Motor neuron (in vitro differentiated cells): ENCODE measurements at places on chromosomes 7 and 10.

DNA sequence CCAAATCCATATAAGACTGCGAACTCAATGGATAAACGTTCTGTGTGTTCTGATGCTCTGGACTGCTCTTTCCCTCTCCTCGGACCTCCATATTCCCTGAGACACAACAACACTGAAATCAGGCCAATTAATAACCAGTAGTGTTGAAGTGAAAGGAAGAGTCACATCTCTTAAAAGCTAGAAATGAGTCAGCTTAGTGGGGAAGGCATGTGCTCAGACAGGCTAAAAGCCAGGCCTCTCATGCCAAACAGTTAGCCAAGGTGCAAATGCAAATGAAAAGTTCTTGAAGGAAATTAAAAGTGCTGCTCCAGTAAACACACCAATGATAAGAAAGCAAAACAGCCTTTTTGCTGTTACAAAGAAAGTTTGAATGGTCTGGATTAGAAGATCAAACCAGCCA, 29.3 kb downstream of the TNS3 start:
- no peak for ATAC-seq

GRCh38 chr10:117345143-117345542, 30.1 kb downstream of the PDZD8 start:
- ATAC-seq: no peak

- no peak for ATAC-seq
Observed at GRCh38 chr7:98223898-98224700, 12.9 kb downstream of the BHLHA15 start.

GRCh38 chr7:82373926-82374635, 69.5 kb downstream of the CACNA2D1 start:
- peak; percentile 84 for ATAC-seq

GRCh38 chr10:84256510-84257342, 11.9 kb downstream of the RGR start:
- ATAC-seq: peak; percentile 51

DNA sequence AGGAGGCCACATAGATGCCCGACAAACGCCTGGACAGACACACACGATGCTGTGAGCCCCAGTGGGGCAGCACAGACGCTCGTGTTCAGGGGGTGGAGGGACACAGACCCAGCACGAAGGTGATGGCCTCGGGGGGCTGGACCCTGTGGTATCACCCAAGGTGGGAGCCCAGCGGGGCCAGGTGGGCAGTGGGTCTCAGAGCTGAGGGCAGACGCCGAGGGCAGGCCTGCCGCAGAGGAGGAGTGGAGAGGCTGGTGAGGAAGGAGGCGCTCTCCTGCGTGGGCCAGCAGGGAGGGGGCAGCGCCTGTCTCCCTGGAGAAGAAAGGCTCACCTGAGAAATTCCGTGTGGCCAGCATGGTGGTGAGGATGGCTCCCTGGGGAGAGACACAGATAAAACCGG, 39.6 kb downstream of the YKT6 start:
- no peak for ATAC-seq

GRCh38 chr7:95213809-95214492, 110.4 kb downstream of the PON1 start:
- no peak for ATAC-seq

GRCh38 chr7:15464667-15465121, 97.1 kb downstream of the AGMO start:
- ATAC-seq: no peak

DNA sequence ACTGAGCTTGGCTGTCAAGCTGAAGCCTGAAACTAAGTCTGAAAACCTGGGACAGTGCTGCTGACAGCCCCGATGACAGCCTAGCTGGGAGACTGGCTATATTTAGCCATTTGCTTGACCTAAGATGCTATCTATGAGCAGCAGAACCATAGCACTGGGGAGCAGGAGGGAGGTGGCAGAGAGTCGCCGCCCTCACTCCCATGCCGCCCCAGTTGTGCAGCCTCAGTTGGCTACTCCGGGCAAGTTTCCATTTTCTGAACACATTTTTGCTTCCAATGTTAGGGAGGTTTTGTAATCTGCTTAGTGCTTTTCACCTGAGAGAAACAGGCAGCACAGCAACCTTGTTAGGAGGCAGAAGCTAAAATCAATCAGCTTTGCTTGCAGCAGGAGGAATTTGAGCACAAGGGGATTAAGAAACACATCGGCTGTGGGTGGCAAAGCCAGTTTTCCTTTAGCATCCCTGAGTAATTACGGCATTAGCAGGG, 20.4 kb upstream of the C10orf71 start:
- no peak for ATAC-seq

DNA sequence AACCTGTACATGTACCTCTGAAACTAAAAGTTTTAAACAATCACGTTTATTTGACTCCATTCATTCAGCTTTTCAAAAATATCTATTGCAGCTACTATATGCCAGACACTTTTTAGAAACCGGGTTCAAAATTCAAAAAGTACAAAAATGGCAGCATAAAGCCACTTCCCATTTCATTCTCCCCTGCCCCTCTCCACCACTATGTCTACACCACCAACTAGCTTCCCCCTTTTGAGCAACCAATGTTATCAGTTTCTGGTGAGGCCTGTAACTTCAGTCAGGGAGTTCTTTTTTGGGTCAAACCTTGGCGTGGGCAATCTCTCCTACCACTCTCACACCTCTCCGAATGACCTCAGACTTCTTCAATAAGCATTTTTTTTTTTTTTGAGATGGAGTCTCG, 11.5 kb upstream of the HHEX start:
- no peak for ATAC-seq

DNA sequence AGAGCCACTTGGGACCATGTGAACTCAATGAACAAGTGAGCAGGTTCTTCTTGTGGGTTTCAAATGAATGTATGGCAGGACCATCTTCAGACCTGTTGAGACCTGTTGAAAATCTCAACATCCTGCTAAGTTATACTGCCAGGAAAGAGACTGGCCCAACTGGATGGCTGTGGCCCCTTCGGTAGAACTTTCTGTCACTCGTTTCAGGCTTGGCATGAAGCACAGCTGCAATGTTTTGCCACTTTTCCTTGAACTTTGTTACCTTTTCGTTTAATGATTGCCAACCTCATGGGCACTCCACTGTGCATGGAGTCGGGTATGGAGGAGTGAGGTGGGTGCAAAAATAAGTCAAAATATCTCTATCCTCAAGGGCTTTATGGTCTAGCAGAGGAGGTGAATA, 36.7 kb upstream of the SLC35B4 start:
- no peak for ATAC-seq

GRCh38 chr7:69364813-69365643, 233.2 kb upstream of the AUTS2 start:
- ATAC-seq: no peak

GRCh38 chr7:101241015-101241363, 3.4 kb upstream of the CLDN15 start:
- no peak for ATAC-seq

DNA sequence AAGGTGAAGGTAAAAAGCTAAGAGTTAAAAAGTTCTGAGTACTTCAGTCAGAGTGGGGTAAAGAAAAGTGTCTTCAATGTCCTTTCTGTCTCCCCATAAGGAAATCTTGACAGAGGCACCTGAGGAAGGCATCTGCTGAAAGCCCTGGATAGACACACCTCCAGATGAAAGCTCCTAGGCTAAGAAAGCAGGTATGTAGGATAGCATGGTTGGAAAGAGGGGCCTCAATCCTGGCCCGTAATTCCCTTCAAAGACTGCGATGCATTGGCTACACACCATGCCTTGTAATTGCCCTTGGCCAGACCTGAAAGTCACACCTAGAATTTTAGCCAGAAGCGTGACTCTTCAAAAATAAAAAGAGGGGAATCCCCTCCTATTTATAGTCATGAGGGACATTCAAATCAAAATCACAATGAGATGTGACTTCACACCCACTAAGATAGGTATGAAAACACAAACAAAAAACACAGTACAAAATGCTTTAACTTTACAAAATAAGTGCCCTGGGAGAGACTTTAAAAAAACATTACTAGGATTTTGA, 809.7 kb downstream of the IPMK start:
- no peak for ATAC-seq

DNA sequence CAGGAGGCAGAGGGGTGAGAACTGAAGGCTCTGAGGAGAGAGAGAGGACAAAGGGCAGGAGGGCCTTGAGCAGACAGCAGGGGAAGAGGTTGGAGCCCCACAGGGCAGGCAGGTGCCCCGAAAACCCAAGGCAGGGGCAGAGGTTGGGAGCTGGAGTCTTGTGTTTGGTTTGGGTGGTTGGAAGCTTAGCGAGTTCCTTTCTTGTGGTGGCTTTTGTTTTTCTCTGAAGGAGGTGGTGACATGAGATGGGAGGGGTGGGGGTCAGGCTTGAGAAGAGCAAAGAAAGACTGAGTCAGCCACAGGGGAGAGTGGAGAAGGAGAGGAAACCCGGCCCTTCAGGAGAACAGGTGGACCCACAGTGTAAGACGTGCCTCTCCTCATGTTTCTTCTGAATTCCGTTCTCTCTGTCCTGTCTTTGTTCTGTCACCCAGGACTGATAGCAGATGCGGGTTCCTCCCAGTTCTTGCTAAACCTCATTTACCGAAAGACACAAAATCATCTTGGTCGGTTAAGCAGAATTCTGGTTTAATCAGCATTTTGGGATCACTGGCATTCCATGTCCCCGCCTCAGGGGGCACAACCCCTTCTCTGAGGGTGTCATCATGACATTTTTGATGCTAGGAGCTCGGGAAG, 95.3 kb downstream of the INSYN2A start:
- ATAC-seq: no peak

DNA sequence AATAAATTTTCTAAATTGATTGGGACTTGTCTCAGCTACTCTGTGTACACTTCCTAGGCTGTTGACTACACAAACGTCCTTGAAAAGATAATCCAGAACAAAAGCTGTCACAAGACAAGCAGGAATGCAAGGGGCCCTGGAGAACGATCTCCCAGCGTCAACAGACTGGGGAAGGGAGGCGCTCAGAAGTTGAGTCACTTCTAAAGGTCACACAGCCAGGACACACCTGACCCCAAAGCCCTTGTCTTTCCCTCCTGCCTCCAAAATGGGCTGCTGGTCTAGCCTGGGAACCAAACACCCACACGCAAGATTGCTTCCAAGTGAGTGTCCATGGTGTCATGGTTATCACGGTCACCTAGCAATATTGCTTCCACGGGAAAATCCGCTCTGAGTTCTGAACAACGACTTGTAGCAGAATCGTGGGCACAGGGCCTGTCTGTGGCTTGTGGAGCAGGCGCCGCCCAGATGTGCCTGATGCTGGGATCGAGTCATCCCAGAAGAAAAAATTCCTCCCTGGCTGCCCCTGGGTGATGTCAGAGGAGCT, 49.8 kb downstream of the SPOCK2 start:
- ATAC-seq: peak; percentile 29

- ATAC-seq: peak; percentile 69
Observed at GRCh38 chr10:78375854-78376785, 342.5 kb downstream of the RPS24 start.

- no peak for ATAC-seq
Observed at GRCh38 chr7:106059556-106059955, 52.6 kb downstream of the SYPL1 start.

DNA sequence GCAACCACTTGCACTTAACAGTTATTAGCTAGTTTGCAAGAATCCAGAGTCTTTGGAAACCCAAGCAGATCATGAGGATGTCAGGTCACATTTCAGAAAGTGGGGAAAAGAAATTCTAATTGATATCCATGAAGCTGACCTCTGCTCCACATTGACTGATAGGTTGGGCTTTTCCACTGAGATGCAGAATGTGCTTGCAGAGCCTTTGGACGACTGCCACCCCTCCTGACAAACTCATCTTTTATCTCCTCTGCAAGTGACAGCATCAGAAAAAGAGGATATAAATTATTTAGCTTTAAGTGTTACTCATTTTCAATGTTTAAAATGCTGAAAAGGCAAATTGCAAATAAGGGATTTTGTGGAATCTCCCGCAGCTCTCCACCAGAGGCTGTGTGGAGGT, 75.3 kb downstream of the C10orf90 start:
- ATAC-seq: no peak

DNA sequence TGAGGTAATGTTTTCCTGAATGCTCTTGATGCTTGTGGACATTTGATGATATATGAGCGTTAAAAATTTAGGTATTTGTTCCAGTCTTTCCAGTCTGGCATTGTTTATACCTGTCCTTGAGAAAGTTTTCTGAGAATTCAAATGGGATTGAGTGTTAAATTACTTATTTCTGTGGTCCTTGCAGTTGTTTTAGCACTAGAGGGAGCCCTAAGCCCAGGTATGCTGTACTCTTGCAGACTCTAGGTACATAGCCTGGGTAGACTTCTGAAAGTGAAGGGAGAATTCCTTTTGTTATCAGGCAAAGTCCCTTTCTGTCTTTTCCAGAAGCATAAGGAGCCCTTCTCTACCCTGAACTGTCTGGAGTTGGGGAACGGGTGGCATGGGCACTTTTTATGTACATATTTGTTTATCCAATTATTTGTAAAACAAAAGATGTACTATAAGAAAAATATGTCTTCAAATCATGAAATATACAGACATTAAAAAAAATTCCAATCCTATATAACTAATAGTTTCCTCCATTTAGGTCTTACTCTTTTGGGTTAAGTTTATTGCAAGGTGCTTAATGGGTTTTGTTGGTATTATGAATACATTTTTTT, 262.1 kb downstream of the ATRNL1 start:
- peak; percentile 42 for ATAC-seq

- peak; percentile 90 for ATAC-seq
Observed at GRCh38 chr10:113274176-113274829, 278.6 kb upstream of the HABP2 start.

GRCh38 chr10:67261300-67261797, 335.5 kb downstream of the LRRTM3 start:
- ATAC-seq: no peak

- peak; percentile 84 for ATAC-seq
Observed at GRCh38 chr7:85600395-85600794, 413.5 kb upstream of the SEMA3D start.

DNA sequence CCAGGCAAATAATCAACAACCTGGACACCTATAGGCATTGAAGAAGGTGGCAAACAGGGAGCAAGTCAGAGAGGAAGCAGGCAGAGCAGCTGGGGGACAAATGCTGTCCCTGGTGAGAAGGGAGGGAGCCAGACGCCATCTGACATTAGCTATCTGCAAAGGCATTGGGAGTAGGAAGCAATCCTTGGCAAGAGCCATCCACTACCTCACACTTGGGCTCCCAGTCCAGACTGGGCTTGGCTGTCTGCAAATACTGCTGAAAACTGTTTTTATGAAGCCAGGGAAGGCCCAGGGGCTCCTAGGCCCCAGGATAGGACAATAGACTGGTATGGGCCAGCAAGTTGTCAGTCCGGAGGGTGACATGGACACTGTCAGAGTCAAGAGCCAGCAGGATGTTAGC, 132.5 kb downstream of the SORBS1 start:
- no peak for ATAC-seq

GRCh38 chr7:22166928-22167327, 190.0 kb downstream of the RAPGEF5 start:
- no peak for ATAC-seq
